NCI-H1436 (cell line): ENCODE measurements at places on chromosomes 5 and 9.

- DNase-seq, result no peak
Measured at GRCh38 chr5:179211068-179211467, 134.2 kb downstream of the ADAMTS2 start.

DNA sequence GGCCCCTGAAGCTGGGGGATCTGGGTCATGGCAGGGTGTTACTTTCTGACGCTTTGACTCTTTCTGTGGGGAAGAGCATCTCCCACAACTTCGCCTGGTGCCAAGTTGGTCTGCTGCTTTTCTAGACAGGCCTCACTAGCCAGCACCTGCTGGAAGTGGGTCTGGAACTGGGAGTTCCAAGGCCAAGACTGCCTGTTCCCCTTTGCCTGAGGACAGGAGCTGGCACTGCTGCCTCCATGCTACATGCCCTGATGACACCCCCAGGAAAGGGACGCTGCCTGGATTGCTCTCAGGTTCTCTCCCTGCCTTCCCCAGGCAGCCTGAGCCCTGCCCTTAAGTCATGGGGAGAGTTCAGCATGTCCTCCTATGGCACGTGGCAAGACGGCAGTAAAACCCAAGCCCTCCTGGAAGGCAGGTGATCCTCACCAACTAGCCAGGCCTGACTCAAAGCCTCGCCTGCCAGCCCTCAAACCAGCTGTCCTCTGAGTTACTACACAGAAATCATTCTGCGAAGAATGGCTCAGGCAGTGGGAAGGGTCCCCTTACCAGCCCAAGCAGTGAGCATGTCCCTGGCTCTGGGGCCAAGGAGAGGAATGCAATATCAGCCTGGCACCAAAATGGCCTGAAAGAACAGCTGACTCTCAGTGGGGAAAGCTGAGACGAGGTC is 35.8 kb downstream of the SEC61B start:
- DNase-seq, result no peak

DNA sequence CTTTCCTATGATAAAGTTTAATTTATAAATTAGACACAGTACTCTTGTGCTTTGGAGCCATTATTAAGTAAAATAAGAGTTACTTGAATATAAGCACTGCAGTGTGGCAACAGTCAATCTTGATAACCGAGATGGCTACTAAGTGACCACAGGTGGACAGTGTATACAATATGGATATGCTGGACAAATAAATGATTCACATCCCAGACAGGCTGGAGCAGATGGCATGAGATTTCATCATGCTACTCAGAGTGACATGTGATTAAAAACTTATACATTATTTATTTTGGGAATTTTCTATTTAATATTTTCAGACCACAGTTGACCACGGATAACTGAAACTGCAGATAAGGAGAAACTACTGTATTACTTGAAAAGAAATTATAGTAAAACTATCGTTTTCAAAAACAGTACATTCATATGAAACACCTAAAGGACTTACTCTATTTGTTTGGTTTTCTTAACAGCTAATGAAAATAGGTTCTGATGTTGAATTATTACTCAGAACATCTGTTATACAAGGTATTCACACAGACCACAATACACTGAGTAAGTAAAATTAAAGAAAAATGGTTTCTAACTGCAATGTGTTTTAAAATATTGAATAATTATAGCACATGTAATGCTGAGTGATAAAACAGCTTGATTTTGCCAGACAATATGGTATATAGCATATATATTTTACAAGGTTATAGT is 16.0 kb downstream of the LYRM7 start:
- no peak for DNase-seq

DNA sequence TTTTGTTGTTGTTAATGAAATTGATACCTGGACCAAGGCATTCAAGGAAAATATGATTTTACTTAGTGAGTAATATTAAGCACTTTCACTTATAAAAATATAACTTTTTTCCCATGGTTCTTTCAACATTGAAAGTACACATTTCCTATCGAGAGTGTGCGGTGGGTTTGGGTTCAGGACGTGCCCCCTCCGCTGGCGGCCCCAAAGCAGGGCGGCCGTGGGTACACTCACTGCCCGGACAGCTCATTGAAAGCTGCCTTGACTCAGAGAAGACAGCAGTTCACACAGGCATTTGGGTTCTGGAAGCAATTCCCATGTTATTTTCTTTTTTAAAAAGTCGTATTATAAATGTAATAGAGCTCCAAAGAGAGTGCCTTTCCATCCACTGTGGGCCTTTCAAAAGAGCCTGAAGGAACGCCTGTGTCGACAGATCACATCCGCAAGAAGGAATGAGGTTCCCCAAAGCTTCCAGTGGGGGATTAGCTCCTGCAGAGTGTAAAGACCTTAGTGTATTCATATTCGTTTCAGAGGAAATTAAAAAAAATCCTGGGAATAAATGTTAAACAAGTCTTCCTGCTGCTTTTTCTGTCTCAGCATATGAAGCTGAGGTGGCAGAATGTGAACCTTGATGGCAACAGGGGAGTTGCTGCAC is 74.3 kb downstream of the PRDM6 start:
- no peak for DNase-seq

GRCh38 chr5:62260513-62260912 is 45.5 kb upstream of the KIF2A start:
- no peak for DNase-seq

DNA sequence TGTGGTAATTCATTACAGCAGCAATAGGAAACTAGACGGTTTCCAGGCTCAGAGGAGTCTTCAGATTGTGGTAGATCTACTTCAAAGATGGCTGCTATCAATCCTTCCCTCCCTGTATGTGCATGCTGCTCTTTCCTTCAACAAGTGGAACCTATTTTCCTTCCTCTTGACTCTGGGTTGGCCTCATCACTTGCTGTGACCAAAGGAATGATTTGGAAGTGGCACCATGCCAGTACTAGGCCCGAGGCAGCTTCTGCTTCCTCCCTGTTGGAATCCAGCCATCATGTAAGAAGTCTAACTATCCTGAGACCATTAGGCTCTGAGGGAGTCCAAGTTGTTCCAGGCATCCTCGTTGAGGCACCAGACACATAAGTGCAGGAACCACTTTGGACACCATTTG is 46.5 kb upstream of the MCTP1 start:
- no peak for DNase-seq

GRCh38 chr9:20987521-20987920 is 43.9 kb downstream of the HACD4 start:
- DNase-seq, result no peak

- no peak for DNase-seq
Measured at GRCh38 chr9:38482918-38483592, 58.8 kb upstream of the IGFBPL1 start.
